ENCODE measurements at places on chromosomes 4 and X.

GRCh38 chr4:114615435-114615834 lies 16.8 kb downstream of the UGT8 start:
- DNase-seq = no peak

DNA sequence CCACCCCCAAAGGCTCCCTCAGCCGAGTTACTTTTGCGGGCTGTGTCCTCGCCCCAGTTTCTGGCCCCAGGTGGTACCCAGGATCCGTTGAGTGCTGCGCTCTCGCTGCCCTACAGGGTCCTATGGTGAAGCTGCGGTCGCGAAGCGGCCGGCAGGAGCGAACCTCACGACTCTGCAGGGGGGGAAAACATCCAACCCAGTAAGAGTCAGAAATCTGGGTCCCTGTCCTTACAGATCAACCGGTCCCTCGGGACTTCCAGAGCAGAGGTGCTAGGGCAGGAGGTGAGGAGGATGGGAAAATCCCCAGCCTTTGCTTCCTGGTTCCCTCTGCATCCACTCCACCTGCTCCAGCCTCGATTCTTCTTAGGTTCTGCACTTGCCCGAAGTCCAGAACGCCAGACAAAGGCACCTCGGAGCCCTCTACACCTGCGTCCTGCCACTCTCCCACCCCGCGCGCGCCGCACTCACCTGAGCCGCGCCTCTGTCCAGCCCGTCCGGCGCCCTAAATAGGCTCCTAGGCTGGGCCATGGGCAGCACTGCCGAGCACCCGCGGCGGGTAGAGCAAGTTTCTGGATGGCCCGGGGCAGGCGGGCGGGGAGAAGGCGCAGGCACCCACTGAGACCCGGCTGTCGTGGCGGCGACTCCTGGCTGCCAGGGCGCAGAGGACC lies at the start of gene HS3ST1:
Gene HS3ST1, minus strand, starts transcription at position 664 of the 668 bp plus-strand sequence. CDS start 28,889 bp downstream, outside the sequence.
- DNase-seq = no peak

- peak; percentile 31 for DNase-seq
Observed at GRCh38 chrX:48802089-48802904, 430 bp downstream of the HDAC6 start.

- DNase-seq = no peak
Observed at GRCh38 chr4:76690011-76690905, 207.7 kb downstream of the SOWAHB start.

DNA sequence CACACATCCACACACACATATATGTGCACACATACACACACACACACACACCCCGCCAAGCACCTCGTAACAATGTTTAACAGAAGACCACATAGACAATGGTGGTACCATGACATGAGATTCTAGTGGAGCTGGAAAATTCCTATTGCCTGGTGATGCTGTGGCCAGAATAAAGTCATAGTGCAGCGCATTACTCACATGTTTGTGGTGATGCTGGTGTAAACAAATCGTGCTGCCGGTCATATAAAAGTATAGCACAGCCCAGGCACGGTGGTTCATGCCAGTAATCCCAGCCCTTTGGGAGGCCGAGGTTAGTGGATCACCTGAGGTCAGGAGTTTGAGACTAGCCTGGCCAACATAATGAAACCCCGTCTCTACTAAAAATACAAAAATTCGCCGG lies 275.2 kb downstream of the TRIML1 start:
- no peak for DNase-seq

GRCh38 chr4:78585633-78586032 lies 34.1 kb downstream of the ANXA3 start:
- DNase-seq = peak; percentile 22

DNA sequence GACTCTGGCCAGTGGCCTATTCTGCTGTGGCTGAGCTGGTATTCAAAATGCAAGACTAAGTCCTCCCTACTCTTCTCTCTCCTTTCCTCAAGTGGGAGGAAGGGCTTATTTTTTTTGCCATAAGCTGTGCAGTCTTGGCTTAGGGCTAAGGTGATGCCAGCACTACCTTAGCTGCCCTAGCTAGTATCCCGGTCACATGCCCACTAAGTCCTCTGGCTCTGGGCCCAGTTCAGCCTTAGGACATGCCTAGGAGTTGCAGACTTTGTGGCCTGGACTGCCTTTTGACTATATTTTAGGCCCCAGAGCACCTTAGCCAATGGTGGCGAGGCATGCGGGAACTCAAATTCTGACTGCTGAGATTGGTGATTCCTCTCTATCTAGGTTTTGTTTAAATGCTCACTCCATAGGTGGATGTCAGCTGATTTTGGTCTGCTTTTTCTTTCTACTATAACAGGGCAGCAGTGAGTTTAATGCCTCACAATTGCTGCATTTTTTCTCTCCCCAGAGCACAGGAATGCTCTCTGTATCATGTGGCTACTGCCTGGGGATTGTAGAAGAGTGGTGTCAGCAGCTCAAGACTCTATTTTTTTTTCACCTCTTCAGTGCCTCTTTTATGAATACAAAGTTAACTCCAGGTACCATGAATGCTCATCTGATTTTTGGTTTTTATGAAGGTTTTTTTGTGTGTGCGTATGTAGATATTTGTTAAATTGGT lies 472.9 kb upstream of the GRID2 start:
- no peak for DNase-seq

DNA sequence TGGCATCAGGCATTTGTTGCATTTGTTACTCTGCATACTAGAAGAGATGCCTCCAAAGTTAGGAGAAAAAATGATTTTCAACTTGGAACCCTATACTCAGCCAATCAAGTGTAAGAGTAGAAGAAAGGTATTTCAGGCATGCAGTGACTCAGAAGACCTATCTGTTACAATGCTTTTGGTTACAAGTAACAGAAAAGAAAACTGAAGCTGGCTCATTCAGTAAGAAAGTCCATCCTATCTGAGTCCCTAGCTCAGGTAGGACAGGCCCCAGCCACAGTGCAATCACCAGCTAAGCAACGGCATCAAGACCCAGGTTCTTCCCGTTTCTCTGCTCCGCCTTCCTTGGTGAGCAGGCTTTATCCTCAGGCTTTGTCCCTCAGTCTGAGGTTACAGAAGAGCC lies 23.3 kb downstream of the MECP2 start:
- no peak for DNase-seq

- peak; percentile 1 for DNase-seq
Observed at GRCh38 chr4:181911420-181911819, 331.8 kb upstream of the TENM3 start.

- DNase-seq = no peak
Observed at GRCh38 chrX:8044947-8045346, 117.7 kb upstream of the PNPLA4 start.

- no peak for DNase-seq
Observed at GRCh38 chr4:138693526-138693925, 322.1 kb upstream of the NOCT start.

DNA sequence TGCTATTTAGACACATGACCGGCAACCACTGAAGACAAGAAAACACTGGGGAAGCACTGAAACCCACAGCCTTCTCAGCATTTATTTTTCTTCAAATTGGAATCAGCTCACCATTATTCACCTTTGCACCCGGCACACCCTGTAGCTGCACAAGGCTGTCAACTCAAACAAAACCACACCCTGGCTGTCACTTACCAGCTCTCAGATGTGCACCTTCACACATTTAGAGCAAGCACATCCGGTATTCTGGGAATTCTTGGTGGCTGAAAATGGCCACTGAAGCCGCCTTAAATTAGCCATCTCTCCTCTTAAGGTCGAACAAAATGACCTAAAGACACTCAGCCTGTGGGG lies 5.9 kb downstream of the ZFYVE28 start:
- DNase-seq = no peak

GRCh38 chrX:34770511-34770910 lies 113.4 kb upstream of the TMEM47 start:
- DNase-seq = no peak

GRCh38 chr4:129345609-129346008 lies 249.7 kb downstream of the C4orf33 start:
- no peak for DNase-seq

- no peak for DNase-seq
Observed at GRCh38 chr4:182338063-182338462, 94.9 kb downstream of the TENM3 start.

GRCh38 chr4:142043509-142043908 lies 407.1 kb downstream of the IL15 start:
- DNase-seq = peak; percentile 14

GRCh38 chr4:26503844-26504243 lies 13.6 kb upstream of the CCKAR start:
- DNase-seq = no peak

GRCh38 chrX:17411205-17411604 lies 36.2 kb downstream of the NHS start:
- DNase-seq = no peak

- no peak for DNase-seq
Observed at GRCh38 chr4:109148577-109149075, 153.8 kb downstream of the COL25A1 start.

- DNase-seq = no peak
Observed at GRCh38 chrX:22486296-22486695, 213.6 kb downstream of the CBLL2 start.

- DNase-seq = no peak
Observed at GRCh38 chrX:132004728-132005127, 18.4 kb upstream of the STK26 start.

DNA sequence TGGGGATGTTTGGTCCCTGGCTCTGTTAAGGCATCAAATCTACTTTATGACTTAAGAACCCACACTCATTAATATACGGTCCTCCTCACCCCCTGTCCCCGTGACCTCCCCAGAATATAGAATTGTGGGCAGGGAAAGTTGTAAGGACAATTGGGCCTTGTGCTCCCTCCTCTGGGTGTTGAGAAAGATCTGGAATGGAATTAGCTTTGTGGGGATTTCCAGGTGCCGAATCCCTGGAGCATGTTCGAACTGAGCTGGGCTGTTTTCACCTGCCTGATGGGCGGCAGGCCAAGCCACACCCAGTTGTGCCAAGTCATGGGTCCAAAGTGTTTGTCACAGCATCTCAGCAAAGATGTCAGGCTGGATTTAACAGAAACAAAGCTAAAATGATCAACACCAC lies 349.3 kb upstream of the KLF3 start:
- DNase-seq = no peak

- peak; percentile 67 for DNase-seq
Observed at GRCh38 chrX:49184294-49185281, 1.6 kb downstream of the PRICKLE3 start.

- no peak for DNase-seq
Observed at GRCh38 chr4:2900741-2901140, 57.1 kb downstream of the ADD1 start.

DNA sequence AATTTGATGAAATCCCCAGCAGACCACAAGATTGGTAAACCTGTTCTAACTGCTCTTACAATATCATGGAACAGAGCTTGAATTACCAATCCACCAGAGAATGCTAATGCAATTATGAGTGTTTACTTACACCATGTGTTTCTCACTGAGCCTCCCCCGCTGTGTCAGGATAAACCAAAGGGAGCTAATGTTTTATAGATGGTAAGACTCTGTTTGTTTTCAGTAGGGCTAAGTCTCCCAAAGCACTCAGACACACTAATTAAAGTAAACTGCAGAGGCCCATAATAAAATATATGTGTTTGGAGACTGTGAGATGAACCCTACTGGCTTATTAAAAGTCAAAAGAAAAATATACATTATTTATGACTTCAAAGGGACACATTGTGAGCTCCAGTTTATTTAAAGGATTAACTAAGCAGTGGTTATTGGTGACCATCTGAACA lies 261.7 kb upstream of the FAM241A start:
- no peak for DNase-seq

GRCh38 chr4:142160509-142160908 lies 524.1 kb downstream of the IL15 start:
- no peak for DNase-seq

DNA sequence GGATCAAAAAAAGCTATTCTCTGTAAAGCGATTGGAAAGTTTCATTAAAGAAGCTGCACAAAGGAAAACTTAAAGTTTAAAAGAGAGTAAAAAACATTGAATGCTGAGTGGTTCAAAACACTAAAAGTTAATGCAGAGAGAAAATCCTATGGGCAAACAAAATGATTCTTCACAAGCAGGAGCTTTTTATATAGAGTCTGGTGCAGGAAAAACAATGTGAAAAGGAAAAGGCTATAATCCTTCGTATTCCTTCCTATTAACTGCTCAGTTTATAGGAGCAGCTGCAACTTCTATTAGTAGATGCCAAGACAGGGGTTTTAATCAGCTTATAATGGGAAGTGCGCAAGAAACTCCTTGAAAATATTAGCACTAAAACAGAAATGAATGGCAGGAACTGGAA lies 100.7 kb downstream of the PDGFC start:
- DNase-seq = no peak

DNA sequence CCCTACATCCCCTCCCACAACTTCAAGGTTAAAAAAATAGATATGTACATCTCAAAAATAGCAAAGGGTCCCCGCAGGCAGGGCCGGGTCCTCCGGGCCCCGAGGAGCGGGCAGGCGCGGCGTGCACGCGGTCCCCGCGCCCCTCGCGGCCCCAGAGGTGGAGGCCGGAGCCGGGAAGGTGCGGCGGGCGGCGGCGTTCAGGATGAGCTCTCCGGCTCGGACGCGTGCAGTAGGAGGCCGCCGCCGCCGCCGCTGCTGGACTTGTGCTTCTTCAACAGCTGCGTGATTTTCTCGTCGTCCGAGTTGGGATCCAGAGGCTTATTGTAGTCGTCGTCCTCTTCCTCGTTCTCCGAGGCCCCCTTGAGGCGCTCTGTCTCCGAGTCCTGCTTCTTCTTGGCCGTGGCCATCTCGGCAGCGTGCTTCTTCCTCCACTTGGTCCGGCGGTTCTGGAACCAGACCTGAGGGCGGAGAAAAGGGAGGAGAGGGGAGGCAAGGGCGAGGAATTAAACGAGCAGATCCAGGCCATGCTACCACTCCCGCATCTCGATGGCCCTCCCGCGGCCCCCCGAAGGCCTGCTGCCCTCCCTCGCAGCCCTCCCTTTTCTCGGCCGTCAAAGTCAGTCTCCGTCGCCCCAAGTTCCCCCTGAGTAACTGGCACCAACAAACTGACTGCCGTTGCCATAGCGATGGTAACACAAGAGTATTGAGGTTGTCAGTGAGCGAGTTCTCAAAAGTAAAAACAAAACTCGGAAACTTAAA lies 5.8 kb downstream of the NKX6-1 start:
- DNase-seq = no peak

- DNase-seq = no peak
Observed at GRCh38 chr4:85617202-85617601, 142.3 kb downstream of the ARHGAP24 start.

- peak; percentile 1 for DNase-seq
Observed at GRCh38 chrX:20265726-20266681, 705 bp downstream of the RPS6KA3 start.

- no peak for DNase-seq
Observed at GRCh38 chr4:159197260-159197884, 94.5 kb downstream of the RAPGEF2 start.

- DNase-seq = no peak
Observed at GRCh38 chrX:19836337-19836736, 51.1 kb downstream of the SH3KBP1 start.

DNA sequence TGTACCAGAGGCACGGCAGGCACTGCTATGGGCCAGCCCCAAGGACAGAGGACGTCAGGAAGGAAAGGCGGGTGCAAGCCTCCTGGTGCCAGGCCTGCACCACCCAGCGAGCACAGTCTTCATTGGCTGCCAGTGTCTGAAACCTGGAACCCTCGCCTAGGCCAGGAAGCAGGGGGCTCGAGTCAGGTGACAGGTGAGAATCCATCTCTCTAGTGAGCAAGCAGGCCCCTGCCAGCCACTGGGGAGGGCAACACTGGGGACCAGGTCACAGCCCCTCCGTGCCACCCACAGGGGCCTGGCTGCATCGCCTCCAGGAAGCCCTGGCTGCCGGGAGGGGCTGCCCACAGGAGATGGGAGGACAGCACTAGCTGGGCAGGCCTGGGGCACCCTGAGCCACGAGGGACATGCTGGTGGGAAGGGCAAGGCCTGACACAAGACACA lies 6.9 kb upstream of the HAUS3 start:
- no peak for DNase-seq

Measured in amniotic stem cell (primary cell).